ENCODE measurements at places on chromosomes 16 and 17.

DNA sequence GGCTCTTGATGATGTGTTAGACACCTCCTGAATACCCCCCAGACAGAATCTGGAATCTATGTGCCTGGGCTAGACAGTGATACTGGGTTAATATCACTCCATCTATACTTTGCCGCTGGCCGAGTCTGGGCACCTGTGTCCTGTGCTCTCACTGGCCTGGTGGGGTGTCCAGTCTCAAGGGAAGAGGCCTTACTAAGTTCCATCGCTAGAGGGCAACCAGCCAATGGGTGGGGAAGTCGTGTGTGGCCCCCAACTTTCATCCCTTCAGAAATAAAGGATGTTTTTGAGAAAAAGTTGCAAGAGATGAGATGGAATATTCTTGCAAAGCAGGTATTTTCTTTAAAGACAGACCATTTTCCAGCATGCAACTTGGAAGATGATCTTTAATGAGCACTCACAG, 1.6 kb upstream of the GLP2R start:
- no peak for DNase-seq

DNA sequence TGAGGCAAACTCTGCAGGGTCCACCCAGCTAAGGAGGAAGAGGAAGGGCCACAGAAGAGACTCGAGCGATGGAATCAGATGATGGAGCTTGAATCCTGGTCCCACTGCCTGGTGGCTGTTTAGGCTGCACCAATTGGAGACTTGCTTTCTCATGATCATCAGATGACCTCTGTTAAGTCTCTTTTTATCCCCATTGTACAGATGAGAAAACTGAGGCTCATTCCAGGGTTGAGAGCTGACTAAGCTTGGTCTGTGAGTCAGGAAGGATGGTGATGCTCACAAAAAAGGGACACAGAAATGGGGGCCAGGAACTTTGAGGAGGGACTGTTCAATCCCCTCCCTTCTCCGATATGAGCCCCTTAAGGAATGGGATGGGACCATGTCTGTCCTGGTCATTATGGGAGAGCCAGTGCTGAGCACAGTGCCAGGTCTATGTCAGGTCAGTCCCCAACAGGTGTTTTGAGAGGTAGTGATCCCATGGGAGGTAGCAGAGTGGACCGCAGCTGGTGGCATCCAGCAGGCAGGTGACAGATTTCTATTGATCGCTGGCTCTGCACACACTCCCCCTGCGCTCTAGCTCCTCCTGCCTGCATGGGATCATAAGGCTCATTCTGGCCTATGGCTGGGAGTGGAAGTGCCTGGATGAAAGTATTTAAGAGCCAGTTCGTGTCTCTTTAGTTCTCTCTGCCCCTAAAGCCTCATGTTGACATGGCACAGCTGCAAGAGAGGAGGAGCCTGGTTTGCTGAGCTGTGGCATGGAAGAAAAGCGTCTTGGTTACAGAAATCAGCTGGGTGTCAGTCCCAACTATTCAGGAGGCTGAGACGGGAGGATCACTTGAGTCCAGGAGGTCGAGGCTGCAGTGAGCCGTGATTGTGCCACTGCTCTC, 27.2 kb downstream of the SNX20 start:
- DNase-seq: no peak

DNA sequence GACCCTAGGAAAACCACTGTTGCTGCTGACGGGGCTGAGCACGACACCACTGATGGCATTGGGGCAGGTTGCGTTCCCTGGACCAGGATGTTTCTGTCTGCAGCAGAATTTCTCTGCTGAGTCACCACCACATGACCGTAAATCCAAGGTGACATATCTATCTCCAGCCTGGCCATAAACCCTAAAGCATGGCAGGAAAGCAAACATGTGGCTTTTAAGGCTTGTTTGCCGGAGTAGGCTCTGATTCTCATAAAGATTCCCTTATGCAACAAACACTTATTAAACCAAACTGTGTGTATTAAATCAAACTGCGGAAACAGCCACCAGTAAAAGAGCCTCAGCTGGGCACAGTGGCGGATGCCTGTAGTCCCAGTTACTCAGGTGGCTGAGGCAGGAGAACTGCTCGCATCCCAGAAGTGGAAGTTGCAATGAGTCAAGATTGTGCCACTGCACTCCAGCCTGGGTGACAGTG, 17.3 kb downstream of the MPHOSPH6 start:
- no peak for DNase-seq

GRCh38 chr16:18827890-18828289, 26.5 kb upstream of the ARL6IP1 start:
- no peak for DNase-seq

- DNase-seq: no peak
Measured at GRCh38 chr17:12859520-12859919, 70.2 kb downstream of the ARHGAP44 start.

- no peak for DNase-seq
Measured at GRCh38 chr17:30805944-30806456, 18.5 kb downstream of the CRLF3 start.

- no peak for DNase-seq
Measured at GRCh38 chr16:80997139-80997798, 9.4 kb downstream of the CMC2 start.

GRCh38 chr17:78231991-78232858, 794 bp downstream of the TMEM235 start:
- no peak for DNase-seq

DNA sequence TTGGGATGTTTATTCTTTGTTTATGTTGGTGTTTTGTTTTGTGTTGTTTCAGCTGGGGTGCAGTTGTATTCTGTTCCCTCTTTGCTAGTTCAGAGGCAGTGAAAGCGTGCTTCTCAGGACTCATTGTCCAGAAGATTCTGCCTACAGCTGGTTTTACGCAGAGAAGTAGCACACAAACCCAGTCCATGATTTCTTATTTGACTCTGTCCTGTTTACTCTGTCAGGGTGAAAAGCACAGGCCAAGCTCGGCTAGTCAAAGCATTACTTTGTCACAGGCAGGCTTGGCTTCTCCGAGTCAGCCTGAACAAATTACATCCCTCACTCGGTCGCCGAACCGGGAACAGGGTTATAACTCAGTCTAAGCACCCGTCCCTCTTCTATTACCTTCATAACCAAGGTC, 435.0 kb downstream of the MAF start:
- no peak for DNase-seq

DNA sequence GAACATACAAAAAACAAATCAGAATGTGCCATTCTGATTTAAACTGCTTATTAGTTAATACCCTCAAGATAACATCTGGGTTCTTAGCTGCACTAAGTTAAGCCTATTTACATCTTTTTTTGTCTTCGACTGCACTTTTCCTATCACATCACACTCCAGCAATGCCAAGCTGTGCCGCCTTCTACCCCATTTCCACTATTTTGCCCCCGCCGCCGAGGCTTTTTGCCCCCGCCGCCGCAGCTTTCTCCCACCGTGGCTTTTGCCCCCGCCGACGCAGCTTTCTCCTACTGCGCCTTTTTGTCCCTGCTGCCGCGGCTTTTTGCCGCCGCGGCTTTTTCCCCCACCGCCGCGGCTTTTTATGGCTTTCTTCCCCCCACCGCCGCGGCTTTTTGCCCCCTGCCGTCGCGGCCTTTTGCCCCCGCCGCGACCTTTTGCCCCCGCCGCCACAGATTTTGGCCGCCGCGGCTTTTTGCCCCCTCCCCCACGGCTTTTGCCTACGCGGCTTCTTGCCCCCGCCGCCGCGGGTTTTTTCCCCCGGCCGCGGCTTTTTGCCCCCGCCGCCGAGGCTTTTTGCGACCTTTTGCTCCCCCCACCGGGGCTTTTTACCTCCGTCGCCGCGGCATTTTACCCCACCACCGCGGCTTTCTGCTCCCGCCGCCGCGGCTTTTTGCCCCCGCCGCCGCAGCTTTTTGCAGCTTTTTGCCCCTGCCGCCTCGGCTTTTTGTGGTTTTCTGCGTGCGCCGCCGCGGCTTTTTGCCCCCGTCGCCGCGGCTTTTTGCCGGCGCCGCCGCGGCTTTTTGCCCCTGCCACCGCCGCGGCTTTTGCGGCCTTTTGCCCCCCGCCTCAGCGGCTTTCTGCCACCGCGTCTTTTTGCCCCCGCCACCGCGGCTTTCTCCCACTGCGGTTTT, 331.4 kb upstream of the WSB1 start:
- no peak for DNase-seq

- no peak for DNase-seq
Measured at GRCh38 chr16:23124315-23124714, 24.9 kb downstream of the USP31 start.

DNA sequence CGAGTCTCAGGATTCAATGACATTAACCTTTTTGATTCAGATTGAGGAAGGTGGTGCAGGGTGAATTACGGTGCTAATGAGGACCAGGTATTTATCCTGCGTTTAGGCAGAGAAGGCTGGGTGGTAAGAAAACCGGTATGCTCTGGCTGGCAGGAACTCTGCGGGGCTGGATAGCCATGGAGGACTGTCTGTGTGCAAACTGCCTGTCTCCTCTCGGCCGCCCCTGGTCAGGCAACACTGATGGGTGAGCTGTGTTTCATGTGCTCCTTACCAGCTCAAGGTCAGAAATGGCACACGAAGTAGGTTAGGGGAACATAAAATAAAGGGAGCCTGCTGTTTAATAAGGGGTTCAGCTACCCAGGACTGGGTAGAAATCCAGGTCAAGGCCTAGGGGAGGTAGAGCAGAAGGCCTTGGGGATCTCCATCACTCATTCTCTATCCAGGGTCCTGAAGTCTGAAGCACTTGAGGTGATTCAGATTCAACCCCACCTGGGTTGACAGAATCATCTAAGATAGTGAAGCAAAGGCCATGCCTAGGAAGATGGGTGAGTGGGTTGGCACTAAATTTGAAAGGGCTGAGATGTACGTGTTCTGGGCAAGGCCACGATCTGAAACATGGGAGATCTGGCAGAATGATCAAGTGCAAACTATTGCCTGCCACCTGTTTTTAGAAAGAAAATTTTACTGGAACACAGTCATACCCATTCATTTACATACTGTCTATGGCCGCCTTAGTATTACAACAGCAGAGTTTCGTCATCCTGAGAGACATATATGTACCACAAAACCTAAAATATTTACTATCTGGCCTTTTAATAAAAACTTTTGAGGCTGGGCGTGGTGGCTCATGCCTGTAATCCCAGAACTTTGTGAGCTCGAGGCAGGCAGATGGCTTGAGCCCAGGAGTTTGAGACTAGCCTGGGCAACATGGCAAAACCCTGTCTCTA, 292.5 kb downstream of the XYLT1 start:
- DNase-seq: no peak

- no peak for DNase-seq
Measured at GRCh38 chr17:27670791-27671590, 40.0 kb downstream of the LGALS9 start.

DNA sequence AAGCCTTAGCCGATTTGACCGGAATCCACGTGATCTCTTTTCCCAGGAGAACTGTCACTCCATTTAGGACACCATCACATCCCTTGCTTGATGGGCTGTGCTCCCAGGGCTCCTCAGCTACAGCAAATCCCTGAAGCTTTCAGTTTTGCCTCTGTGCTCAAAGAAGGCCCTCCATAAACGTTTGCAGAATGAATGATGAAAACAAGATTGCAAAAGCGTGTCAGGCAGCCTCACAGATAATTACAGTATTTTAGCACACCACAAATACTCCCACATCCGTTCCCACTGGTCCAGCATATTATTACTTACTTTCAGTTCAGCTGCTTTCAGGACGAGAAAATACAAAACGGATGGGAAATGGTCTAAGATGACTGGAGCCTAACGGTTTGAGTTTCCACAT, 84.6 kb downstream of the USP31 start:
- no peak for DNase-seq

GRCh38 chr16:17212606-17213005, 258.2 kb downstream of the XYLT1 start:
- DNase-seq: no peak

DNA sequence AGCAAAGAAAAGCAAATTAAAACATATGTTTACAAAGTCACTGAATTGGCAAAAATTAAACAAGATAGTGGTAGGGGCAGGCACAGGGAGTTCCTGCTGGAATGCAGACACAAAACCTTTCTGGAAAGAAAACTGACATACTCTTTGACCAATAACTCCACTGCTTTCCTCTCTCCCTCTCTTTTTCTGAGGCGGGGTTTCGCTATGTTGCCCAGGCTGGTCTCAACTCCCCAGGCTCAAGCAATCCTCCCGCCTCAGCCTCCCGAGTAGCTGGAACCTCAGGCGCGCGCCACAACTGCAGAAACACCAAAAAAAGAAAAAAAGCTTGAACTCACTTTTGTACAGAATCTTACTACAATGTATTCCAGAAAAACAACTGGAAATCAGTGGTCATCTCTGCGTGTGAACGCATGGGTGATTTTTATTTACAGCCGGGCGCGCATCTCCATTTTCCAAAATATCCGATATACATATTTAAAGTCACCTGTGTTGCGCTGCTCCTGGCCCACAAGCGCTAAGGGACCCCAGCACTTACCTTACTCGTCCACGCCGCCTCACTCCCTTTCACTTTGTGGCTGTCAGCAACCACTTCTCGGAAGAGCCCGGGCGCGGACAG, 480 bp downstream of the TXNL4B start:
- no peak for DNase-seq

GRCh38 chr17:10681866-10682446, 15.4 kb downstream of the SCO1 start:
- no peak for DNase-seq

DNA sequence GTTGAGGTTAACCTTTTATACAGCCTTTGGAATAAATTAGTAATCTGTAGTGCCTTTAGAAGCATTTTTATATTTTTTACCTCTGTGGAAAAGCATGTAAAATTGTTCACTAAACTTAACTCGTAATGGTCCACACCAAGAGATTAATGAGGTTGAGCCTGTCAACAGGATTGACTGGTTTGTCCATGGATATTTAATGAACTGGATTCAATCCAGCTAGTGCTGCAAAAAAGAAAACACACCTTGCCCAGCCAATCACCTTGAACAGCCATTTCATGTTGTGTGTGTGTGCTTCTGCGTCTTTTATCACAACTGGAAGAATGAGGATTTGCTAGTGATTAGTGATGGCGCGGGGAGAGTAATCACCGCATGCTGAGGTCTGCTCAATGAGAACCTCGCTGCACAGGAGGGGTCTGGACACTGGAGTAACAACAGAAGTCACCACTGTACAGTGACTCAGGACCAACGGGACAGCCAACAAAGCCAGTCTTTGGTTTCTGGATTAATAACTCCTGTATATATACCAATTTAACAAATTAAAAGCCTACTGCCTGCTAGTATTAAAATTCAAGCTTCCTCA, 33.7 kb downstream of the LITAFD start:
- DNase-seq: no peak

DNA sequence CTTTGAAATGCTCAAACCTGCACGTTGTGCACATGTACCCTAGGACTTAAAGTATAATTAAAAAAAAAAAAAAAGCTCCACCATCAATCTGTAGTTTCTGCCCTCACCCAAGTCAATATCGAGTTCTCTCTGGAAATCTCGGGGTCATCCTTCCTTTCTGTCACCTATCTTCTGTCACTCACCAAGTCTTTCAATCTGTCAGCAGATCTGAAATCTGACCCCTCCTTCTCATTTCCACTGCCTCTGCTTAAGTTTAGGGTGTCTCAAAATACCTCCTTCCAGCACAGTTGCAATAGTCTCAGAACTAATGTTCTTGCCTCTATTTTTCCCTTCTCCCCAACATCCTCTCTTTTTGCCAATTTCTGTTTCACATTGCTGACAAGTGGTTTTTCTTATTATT, 32.3 kb downstream of the FTO start:
- DNase-seq: no peak
